Common myeloid progenitor, CD34-positive (primary cell): ENCODE measurements at places on chromosomes 3 and 15.

DNA sequence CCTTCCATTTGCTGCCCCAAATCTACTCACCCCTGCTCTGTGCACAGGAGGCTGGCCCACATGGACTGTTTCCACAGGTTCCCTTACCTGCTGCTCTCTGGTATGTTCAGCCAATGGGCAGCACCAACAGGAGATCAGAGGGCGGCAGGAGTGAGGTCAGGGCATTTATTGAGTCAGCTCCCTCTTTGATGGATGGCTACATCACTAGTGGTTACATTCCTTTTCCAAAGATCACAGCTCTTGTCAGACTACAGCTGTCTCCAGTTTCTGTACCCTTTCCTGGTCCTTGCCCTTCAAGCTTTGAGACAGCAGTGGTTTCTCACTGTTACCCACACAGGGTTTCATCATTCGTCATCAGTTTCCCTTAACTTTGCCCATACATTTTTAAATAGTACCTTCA is 325.1 kb downstream of the SUCLG2 start:
- H3K4me3 ChIP-seq = no peak overlapping the region
- H3K27ac ChIP-seq = no peak overlapping the region
- H3K4me1 ChIP-seq = no peaks in the 10 kb centered on the region
- no peaks in the 10 kb centered on the region for H3K36me3 ChIP-seq

- H3K36me3 ChIP-seq = no peaks in the 10 kb centered on the region
- H3K4me1 ChIP-seq = no peaks in the 10 kb centered on the region
- no peak overlapping the region for H3K4me3 ChIP-seq
- no peak overlapping the region for H3K27ac ChIP-seq
- no peaks in the 10 kb centered on the region for H3K27me3 ChIP-seq
- DNase-seq = no peak
These were observed 975.6 kb downstream of the ROBO1 start for GRCh38 chr3:78792212-78792611.

GRCh38 chr15:58924327-58924726 is 9.2 kb downstream of the SLTM start:
- no peaks in the 10 kb centered on the region for H3K27me3 ChIP-seq
- H3K4me1 ChIP-seq = no peaks in the 10 kb centered on the region
- H3K27ac ChIP-seq = peak overlapping the region; percentile 14
- H3K36me3 ChIP-seq = peaks cover 54% of the 10 kb centered on the region
- no peak for DNase-seq
- no peak overlapping the region for H3K4me3 ChIP-seq

GRCh38 chr3:27641888-27642601 is 80.1 kb downstream of the EOMES start:
- no peak overlapping the region for H3K4me3 ChIP-seq
- H3K27me3 ChIP-seq = no peaks in the 10 kb centered on the region
- H3K36me3 ChIP-seq = no peaks in the 10 kb centered on the region
- no peak overlapping the region for H3K27ac ChIP-seq
- no peak for DNase-seq

- H3K27me3 ChIP-seq = no peaks in the 10 kb centered on the region
- H3K4me3 ChIP-seq = no peak overlapping the region
- no peak for DNase-seq
- no peaks in the 10 kb centered on the region for H3K36me3 ChIP-seq
- H3K27ac ChIP-seq = no peak overlapping the region
- H3K4me1 ChIP-seq = no peaks in the 10 kb centered on the region
These were observed 14.6 kb upstream of the OR5K2 start for GRCh38 chr3:98482717-98483482.

DNA sequence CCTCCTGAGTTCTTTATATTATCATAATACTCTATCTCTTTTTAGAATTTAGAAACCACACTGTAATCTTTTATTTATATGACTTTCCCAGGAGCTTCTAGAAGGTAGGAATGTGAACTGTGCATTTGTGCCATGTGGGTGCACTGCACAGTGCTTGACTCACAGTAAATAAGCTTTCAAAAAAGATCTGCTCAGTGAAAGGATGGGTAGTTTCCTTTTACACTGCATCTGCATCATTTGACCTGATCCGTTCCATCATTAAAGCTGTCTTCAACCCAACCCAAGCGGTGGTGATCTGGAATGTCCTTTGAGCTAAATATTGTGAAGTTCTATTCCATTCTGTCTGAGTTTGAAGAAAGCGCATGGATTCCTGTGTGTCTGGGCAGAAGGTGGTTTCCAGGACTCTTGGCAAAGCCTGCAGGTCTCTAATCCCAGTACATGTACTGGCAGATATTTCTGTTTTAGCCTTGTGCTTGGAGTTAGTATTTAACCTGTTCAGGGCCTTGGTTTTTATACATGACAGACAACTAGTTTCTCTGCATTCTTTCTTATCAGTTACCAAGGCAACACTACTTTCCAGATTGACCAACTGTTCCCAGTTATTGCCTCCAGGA is 96.7 kb downstream of the DHX30 start:
- no peaks in the 10 kb centered on the region for H3K27me3 ChIP-seq
- no peak overlapping the region for H3K4me3 ChIP-seq
- no peak overlapping the region for H3K27ac ChIP-seq
- DNase-seq = no peak
- H3K4me1 ChIP-seq = no peaks in the 10 kb centered on the region

DNA sequence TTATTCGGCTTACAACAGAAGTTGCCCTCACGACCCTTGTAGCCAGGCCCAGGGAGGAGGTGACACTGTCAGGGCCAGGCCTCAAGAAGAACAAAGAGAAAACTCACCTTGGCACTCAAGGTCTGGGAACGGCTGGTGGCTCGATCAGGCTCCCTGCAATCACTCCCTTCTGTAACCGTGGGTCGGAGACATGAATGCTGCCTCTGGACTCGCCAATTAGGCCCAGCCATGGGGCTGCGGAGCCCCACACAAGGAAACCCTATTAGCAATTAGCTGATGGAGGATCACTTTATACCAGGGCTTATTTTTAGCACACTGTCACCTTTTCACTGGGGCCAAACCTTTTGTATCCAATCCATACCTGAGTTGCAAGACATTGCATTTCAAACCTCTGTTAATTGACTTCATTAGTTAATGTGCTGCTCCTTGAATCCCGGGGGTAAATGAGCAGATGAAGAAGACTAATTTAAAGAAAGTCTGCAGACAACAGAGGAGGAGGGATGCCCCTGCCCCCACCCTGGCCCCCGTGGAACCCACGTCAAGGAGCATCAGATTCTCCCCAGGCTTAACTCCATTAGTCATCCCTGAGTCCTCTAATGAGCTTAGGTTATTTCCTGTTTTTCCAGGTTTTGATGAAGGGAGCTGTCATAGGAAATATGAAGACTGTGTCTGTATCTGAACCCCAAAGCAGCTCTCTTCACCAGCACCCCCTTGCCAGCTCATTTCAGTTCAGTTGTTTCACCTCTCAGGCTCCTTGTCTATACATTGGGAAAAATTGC is 255.3 kb downstream of the RORA start:
- H3K36me3 ChIP-seq = no peaks in the 10 kb centered on the region
- H3K4me1 ChIP-seq = no peaks in the 10 kb centered on the region
- H3K4me3 ChIP-seq = no peak overlapping the region
- H3K27ac ChIP-seq = no peak overlapping the region

DNA sequence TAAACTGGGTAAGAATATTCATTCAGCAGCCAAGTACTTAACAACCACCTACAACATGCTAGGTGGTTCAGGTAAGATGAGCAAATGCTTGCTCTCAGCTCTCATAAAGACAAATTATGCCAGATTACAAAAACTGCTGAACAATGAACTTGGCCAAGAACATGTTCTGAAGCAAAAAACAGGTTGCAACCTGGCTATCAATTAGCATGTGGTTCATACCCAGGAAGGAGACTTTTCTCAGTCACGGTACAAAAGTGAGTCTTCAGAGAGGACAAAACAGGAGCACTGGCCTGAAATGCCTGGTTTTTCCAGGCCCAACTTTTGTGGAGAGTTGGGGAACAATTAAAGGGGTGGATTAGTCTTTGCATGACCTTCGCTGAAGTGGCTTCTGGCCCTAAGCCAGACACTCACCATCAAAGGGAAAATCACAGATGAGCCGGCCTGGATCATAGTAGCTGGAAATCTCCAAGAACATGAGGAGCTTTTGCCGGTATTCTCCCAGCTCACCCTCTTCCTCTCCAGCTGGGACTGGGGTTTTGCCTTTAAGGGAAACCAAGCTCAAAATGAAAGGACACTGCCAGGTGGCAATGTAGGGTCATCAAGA is 7.6 kb upstream of the PLA2G4F start:
- H3K4me1 ChIP-seq = no peaks in the 10 kb centered on the region
- H3K4me3 ChIP-seq = no peak overlapping the region
- peaks cover 93% of the 10 kb centered on the region for H3K36me3 ChIP-seq
- H3K27ac ChIP-seq = no peak overlapping the region
- H3K27me3 ChIP-seq = no peaks in the 10 kb centered on the region
- DNase-seq = no peak

DNA sequence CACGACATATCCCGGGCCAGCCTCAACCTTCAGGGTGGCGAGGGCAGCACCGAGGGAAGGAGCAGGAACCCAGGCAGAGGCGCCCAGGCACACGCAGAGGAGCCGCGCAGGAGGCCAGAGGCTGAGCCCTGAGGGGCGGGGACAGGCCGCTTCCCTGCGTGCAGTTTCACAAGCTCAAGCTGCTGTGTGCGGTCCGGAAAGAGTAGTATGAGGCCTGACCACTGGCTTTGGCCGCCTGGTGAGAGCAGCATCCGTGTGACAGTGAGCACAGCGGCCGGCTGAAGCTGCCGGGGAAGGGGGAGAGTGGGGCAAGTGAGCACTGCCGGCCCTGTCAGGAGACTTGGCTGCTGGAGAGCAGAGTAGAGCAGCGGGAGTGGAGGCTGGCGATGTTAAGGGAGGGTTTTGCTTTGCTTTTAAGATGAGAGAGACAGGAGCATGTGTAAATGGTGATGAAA is 8.7 kb downstream of the ZDHHC19 start:
- H3K4me3 ChIP-seq = peak overlapping the region; percentile 32
- H3K27me3 ChIP-seq = peaks cover 5% of the 10 kb centered on the region
- peaks cover 19% of the 10 kb centered on the region for H3K4me1 ChIP-seq
- DNase-seq = no peak
- H3K27ac ChIP-seq = no peak overlapping the region
- no peaks in the 10 kb centered on the region for H3K36me3 ChIP-seq

GRCh38 chr15:92751528-92751927 is 96.0 kb upstream of the FAM174B start:
- no peaks in the 10 kb centered on the region for H3K27me3 ChIP-seq
- no peak for DNase-seq
- H3K36me3 ChIP-seq = no peaks in the 10 kb centered on the region
- H3K4me3 ChIP-seq = no peak overlapping the region
- H3K27ac ChIP-seq = no peak overlapping the region
- no peaks in the 10 kb centered on the region for H3K4me1 ChIP-seq

- H3K27me3 ChIP-seq = no peaks in the 10 kb centered on the region
- H3K36me3 ChIP-seq = no peaks in the 10 kb centered on the region
- DNase-seq = no peak
- H3K27ac ChIP-seq = no peak overlapping the region
- H3K4me3 ChIP-seq = no peak overlapping the region
These were observed 50.9 kb downstream of the NRG4 start for GRCh38 chr15:75961331-75961730.

- no peak overlapping the region for H3K4me3 ChIP-seq
- no peak overlapping the region for H3K27ac ChIP-seq
- H3K27me3 ChIP-seq = no peaks in the 10 kb centered on the region
- H3K4me1 ChIP-seq = peaks cover 2% of the 10 kb centered on the region
- no peaks in the 10 kb centered on the region for H3K36me3 ChIP-seq
These were observed 646.4 kb upstream of the KCNMB2 start for GRCh38 chr3:177889652-177890358.

DNA sequence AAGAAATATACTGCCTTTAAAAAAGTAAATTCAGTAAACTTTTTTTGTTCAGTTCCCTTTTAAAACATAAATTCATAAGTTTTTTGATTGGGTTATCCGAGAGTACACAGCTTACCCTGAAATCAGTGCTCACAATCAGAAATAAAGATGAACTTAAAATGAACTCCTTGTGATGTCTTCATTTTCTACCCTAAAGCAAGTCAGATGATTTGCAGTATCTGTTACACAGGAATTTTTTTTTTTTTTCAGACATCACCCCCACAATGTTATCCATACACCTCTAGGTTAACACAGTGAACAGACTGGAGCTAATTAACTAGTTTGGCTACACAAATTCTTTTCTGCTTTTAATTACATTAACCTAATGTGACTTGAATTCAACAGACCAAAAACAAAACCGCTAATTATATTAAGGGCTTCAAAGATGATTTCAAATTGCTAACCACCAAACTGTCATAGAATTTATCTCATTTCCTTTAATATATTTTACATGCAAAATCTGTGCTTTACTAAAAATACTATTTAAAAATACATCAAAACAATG is 1042.0 kb downstream of the ROBO1 start:
- no peak overlapping the region for H3K27ac ChIP-seq
- H3K27me3 ChIP-seq = no peaks in the 10 kb centered on the region
- H3K36me3 ChIP-seq = no peaks in the 10 kb centered on the region
- H3K4me3 ChIP-seq = no peak overlapping the region
- no peak for DNase-seq

DNA sequence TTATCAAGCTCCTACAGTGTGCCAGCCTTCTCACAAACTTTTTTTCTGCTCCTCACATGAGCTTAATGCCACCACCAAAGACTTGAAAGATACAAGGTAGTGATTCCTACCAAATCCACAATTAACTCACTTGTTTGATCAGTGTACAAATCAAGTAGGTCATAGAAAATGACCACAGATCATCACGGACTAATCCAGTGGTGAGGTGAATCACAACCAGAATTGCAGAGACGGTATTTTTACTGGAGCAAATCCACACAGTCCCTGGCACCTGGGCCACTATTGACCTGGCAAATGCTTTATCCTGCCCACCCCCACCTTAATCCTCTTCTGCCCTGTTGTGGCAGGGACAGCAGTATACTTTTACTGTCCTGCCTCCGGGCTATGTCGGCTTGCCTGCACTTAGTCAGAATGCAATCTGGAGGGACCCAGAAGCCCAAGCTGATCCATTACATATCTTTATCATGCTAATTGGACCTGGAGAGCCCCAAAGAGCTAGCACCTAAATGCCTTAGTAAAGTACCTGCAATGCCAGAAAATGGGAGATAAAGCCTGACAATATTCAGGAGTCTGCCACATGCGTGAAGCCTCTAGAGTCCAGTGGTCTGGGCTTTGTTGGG is 83.9 kb upstream of the CDV3 start:
- no peak overlapping the region for H3K4me3 ChIP-seq
- no peaks in the 10 kb centered on the region for H3K4me1 ChIP-seq
- H3K36me3 ChIP-seq = no peaks in the 10 kb centered on the region
- no peak for DNase-seq
- no peak overlapping the region for H3K27ac ChIP-seq

DNA sequence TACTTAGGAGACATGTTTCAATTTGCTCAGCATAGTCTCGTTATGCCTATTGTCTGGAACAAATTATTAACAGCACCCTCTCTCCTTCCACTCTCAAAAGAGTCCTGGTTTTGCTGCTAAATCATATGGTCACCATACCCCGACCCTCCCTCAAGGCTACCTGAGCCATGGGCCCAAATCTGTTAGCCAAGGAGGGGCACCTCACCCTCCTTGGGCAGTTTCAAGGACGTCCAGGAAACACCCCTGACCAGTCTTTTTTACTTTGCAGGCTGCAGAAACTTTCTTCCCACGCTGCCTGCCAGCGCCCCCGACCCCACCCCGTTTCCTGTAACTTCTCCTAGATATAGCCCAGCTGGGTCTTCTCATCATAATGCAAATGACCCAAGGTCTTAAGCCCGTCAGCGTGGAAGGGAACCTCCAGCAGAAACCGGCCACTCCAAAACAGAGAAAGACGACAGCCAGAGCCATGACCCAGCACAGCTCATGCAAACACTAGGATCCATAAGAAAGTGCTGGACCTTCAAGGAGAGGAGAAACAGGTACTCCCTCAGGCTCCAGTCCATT is 62.3 kb downstream of the ADCY5 start:
- H3K4me1 ChIP-seq = no peaks in the 10 kb centered on the region
- H3K27ac ChIP-seq = no peak overlapping the region
- no peak for DNase-seq
- peaks cover 12% of the 10 kb centered on the region for H3K27me3 ChIP-seq
- no peak overlapping the region for H3K4me3 ChIP-seq
- no peaks in the 10 kb centered on the region for H3K36me3 ChIP-seq
